CD4-positive, alpha-beta T cell treated with Interleukin-15 for 1 hour (primary cell): ENCODE measurements at places on chromosomes 2 and 18.
A peak's percentile ranks its signal among the peaks of the same experiment; 100 is the strongest.

GRCh38 chr2:112658839-112659667 is 13.3 kb downstream of the SLC20A1 start:
- DNase-seq, result no peak

DNA sequence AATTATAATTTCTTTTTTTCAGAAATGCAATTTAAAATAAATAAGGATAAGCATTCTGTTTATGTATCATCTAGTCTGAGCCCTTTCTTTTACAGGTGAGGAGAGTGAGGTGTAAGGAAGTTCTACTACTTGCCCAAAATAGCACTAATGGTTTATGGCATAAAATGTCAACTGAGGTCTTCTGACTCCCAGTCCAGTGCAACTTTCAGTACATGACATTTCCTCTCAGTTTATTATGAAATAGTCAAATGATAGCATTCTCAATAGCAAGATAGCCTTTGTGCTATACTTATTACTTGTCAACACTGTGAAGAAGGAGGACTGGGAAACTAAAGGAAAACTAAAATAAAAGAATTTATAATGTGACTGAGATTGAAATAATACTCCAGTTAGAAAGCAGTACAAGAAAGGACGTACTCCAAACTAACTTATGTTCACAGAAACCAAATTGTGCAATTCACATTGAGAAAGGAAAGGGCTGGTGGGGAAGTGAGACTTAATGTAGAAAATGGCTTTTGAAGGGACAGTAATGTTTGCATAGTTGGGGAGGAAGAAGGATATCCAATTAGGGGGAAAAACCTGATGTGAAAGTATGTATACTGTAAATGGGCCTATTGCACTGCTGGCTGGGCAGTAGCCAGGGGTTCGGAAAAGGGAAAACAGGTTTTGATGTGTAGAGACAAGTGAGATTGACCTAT is 166.7 kb upstream of the ZEB2 start:
- no peak for DNase-seq

- no peak for DNase-seq
Observed at GRCh38 chr2:48009256-48009655, 103.0 kb upstream of the FBXO11 start.

DNA sequence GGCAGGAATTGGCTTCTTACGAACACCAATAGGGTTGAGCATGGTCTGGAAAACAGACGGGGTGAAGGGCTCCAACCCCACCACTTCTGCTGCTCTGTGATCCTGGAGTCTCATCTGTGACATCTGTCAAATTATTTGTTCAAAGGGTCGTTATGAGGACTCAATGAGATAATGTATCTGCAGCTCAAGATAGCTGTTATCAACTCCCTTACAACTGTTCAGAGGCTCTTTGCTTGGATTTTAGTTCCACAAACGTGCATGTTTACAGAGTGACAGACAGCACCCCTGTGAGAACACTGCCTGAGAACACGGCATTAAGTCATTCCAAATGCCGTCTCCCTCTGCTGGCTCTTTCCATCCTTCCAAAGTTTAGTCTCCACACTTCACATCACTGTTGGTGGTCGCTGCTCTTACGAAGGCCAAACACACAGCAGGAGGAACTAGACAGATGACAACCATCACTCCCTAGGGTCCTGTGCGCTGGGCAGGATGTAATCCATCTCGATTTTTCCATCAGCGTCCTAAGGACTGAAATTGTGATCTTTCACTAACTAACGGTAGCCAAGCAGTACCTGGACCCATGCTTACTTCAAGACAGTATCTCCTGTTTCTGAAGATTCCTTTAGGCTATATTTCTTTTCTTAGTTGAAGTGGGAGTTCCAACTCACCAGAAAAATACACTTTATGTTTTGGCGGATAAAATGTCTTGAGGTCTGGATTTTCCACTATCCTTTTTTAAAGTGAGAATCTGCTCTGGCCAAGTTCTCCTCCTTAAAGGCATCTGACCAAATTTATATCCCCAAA is 220.3 kb downstream of the ANAPC1 start:
- DNase-seq, result no peak

DNA sequence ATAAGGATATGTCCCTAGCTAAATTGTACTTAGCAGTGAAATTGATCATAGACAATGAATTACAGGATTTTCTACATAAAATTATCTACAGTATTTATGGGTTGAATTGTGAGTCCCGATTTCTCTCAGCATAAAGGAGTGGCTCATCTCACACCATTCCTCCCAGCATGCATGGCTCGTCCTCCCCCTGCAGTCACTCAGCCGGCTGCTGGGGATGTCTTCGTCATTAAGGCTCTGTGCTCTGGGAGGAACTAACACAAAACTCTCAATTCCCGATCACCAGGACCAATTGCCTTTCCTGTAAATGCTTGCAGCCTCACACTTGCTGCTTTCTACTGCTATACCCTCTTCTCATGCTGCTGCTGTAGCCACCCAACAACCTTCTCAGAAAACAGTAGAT is 75.9 kb downstream of the TXNL1 start:
- no peak for DNase-seq

DNA sequence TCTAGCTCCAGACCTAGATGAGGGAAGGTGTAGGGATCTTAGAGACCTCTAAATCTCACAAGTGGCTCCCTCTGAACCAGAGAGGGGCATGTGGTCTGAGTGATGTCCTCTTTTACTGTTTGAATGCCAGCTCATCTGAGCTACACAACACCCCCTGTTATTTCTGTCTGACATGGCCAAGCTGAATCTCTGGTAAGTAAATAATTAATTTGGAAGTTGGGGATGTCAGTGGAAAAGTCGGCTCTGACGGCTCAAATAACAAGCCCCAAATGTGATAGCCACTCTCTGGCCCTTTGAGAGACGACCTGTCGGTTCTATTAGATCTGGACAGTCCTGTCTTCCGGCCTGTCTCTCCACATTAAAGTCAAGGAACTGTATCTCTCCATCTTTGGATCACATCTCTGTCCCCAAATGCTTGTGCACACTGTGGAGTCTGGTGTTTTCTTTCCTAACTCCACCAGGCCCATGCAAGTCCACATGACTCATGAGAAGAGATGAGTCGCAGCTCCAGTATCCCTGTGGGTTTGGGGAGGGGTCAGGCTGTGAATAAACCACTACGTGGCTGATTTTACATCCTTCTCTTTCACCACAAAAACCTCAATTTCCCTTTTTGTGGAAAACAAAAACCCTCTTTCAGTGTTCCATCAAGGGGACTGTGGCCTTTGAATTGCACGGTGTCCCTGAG is 52.5 kb downstream of the SETBP1 start:
- DNase-seq, result peak; percentile 63

DNA sequence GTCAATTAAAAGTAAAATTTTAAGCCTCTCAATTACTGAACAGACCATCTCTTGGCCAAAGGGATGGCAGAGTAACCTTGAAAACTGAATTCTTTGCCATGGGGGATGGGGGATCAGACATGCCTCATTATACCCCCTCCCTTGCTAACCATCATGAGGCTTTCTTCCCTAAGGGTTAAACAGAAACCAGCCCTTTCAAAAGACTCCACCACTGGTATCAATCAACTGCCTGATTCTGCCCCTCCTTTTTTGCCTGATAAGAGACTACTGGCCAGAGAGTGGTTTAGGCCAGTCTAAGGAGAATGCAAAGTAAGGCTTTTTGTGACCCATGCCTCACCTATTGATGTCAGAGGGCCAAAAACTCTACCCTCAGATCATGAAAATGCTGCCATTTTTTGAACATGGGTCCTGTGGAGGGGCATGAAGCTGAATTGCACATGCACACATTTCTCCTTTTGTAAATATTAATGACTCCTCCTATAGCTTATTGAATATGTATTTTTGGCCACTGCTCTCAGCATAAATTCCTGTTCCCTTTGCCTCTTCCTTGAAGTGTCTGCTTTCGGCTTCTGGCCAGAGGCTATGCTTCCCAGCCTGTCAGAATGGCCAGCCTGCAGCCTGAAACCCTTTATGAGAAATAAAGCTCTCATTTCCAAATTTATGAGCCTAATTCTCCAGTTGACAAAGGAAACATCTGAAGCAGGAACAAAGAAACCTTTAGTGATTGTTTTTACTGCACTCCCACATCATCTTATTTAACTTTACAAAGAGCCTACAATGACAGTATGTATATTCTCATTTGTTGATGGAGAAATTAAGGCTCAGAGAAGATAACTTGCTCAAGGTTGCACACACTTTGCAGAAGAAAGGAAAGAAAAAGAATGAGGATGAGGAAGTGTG is 270.7 kb upstream of the CELF4 start:
- DNase-seq, result no peak

DNA sequence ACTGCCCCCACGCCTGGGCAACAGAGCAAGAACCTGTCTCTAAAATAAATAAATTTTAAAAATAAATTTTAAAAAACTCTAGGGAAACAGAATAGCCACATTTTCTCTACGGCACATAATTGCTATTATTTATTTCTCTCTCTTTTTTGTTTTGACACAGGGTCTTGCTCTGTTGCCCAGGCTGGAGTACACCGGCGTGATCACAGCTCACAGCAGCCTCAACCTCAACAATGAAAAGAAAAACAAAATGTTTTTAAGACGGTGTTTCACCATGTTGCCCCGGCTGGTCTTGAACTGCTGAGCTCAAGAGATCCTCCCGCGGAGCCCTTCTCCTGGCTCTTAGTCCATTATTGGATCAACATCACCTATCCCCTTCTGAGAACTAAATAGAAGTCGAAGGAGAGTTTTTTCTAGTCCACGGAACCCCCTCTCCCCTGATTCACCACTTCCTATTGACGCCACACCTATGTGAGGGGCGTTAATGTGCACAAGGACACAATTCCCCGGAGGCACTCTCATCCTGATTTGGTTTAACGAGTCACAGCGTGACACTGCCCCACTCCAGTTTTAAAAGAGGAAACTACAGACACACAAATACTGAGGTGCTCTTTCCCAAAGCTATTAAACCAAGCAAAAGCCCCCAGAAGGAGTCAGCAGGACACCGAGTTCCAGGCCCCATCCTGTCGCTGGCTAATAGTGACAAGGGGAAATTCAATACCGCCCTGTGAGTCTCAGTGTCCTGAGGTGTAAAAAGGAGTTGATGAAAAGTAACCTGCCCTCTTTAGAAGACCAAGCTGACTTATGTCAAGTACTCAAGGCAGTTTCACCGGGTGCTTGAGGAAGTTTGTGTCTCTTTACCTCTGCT is 1.1 kb downstream of the NPC1 start:
- peak; percentile 64 for DNase-seq

DNA sequence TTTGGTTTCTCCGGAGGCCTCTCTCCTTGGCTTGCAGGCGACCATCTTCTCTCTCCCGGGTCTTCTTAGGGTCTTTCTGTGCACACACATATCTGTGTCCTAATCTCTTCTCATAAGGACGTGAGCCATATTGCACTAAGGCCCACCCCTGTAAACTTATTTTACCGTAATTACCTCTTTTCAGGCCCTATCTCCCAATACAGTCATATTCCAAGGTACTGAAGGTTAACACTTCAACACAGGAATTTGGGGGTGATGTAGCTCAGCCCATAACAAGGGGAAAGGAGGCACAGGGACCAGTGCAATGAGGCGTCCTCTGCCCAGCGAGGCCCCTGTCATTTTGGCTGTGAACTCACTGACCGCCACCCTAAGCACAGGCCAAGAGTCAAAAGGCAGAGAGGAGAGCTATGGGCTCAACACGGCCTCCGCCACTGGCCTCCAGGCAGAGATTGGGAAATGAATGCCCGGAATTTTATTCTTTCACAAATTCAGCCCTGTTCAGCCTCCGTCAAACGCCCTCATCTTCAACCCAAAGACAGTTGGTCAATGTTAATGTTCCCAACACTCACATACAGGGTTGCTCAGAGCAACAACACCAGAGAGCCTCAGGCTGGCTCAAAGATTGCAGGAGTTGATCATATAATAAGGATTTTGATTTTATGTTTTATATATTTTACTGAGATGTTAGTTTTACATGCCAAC is 15.9 kb upstream of the NMUR1 start:
- DNase-seq, result no peak

- no peak for DNase-seq
Observed at GRCh38 chr2:219022616-219023015, 18.7 kb downstream of the CFAP65 start.

DNA sequence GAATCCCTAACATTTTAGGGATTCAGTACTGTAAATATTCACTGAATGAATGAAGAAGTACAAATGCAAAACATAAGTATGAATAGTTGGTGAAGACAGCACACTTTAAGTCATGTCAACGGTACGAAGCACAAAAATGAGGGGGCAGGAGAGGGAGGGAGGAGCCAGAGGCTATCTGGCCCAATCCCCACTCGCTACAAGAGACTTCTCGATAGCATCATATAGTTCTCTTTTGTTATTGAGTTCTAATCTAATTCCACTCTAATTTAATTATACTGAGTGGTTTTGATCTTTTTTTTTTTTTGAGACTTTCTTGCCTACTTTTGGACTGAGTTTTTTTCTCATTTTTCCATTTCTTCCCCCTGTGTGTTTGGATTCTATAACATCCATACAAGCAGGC is 152.2 kb upstream of the REV1 start:
- DNase-seq, result no peak

GRCh38 chr18:63697097-63697660 is 5.6 kb upstream of the SERPINB11 start:
- no peak for DNase-seq

- peak; percentile 88 for DNase-seq
Observed at GRCh38 chr18:48896875-48897511, 53.8 kb downstream of the SMAD7 start.

GRCh38 chr2:85215081-85215447 is 81.9 kb downstream of the TCF7L1 start:
- no peak for DNase-seq

GRCh38 chr2:179917272-179917671 is 55.9 kb upstream of the ZNF385B start:
- DNase-seq, result no peak

DNA sequence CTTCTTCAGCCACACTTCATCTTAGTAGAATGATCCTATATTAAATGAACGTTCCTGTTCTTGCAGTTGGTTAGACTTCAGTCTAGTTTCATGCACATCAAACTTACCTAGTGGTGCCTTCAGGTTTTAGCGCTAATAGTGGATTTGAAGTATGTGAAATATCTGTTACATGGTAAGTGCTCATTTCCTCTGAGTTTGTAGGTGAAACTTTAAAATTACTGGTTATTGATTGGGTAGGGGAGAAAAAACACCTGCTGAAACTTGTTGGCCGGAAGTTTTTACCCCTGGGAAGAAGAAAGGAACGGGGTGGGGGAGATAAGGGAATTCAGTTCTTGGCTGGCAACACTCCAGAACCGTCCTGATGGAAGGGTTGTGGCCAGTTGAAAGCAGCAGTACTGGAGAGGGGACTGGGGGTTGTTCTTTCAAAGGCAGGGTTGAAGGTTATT is 112.8 kb downstream of the SPTBN1 start:
- DNase-seq, result no peak

GRCh38 chr2:147538821-147539220 is 306.0 kb upstream of the ACVR2A start:
- no peak for DNase-seq

- DNase-seq, result no peak
Observed at GRCh38 chr18:29874519-29875098, 1167.9 kb downstream of the DSC3 start.

DNA sequence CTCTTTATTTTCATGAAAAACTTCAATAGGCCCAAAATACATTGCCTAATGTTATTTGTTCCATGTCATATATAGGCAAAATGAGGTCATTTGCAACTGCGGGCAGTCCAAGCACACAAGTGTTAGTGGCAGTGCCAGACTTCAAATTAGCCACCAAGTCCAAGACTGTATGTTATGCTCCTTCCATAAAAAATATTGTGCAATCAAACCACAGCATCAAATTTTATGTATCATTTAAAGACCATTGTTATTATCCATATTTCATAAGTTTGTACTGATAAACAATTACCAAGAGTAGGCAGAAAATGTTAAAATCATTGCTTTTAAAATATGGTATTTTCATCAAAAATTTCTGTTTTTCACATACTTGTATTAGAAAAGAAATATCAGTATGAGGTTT is 54.1 kb downstream of the XIRP2 start:
- DNase-seq, result no peak

GRCh38 chr2:139814458-139814857 is 1034.3 kb upstream of the NXPH2 start:
- DNase-seq, result no peak
